ENCODE measurements at places on chromosomes 4 and X.

DNA sequence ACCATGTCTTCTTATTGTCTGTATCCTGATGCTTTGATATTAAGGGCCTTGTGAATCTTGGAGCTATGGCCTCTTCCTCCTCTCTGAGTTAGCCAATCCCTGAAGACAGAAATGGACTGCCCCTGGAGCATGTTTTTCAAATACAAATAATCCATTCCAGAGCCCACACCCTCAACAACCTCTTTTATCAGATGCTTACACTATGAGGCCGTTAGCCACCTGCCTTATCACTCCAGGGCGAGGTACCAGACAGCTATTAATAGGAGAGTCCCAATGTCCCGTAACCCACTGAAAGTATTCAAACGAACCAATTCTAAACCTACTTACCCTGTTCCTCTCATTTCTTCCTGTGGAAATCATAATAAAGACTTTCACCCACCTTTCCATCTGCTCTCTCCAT, 165.0 kb downstream of the ARHGAP24 start:
- no peak for DNase-seq

GRCh38 chr4:87322754-87323153, at the start of gene HSD17B13:
HSD17B13 (minus strand) TSS chr4:87322882; CDS start chr4:87322841, 41 bp downstream.
- DNase-seq = no peak

DNA sequence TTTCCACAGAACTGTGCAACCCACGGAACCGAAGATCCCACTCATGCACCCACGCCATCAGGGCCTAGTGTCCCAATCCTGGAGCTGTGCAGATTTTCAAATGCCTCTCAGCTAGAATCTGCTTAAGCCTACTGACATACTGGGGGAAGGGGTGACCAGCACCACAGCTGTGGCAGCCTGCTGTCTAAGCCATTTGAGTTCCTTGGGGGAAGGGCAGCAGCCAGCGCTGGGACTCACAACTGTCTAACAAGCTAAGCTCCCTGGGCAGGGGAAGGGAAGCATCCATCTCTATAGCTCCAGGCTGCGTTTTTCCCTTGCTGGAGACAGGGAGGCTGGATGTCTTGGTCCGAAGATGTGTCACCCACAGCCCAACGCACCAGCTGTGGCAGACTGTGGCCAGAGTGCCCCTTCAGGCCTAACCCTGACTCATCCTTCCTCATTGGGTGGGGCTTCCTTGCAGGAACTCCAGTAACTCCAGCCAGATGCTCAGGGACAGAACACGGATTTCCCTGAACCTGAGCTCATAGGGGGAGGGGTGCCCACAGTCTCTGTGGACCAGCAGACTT, 194.8 kb downstream of the CHRDL1 start:
- DNase-seq = no peak

DNA sequence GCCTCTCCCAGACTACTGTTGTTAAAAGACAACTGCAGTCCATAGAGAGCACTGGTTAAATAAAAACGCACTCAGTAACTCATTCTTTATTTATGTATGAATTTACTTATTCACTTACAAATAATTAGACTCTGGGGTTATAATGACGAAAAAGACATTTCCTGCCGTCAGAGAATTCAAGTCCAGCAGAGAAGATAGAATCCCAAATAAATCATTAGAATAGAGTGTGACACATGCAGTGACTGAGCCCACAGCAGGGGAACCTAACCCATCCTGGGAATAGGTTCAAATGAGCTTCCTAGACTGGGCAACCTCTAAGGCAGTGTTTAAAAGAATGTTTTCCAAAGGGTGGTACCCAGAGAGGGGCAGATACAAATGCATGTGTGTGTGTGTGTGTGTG, 53.9 kb downstream of the FGFBP1 start:
- no peak for DNase-seq

DNA sequence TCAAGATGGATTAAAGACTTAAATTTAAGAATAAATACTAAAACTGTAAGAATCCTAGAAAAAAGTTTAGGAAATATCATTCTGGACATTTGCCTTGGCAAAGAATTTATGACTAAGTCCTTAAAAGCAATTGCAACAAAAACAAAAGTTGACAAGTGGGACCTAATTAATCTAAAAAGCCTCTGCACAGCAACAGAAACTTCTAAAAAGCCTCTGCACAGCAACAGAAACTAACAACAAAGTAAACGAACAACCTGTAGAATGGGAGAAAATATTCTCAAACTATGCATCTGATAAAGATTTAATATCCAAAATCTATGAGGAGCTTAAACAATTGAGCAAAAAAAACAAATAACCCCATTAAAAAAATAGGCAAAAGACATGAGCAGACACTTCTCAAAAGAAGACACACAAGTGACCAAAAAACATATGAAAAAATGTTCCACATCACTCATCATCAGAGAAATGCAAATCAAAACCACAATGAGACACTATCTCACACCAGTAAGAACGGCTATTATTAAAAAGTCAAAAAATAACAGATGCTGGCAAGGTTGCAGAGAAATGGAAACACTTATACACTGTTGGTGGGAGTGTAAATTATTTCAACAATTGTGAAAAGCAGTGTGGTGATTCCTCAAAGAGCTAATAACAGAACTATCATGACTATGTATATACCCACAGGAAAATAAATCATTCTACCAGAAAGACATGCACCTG, 5.5 kb upstream of the OPRPN start:
- DNase-seq = no peak

GRCh38 chrX:120308959-120309872, 2.0 kb downstream of the TMEM255A start:
- DNase-seq = peak; percentile 62

DNA sequence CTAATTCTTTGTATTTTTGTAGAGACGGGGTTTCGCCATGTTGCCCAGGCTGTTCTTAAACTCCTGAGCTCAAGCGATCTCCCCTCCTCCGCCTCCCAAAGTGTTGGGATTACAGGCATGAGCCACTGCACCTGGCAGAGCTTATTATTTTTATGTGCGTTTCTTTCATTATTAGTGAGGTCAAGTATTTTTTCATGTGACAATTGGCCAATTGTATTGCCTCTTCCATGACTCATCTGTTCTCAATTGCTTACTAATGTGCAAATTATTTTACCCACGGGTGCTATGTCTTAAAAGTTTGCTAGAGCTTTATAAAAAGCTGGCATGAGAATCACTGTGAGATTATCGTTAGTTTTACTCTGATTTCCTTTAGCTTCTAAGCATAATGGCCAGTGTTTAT, 13.0 kb upstream of the ARX start:
- peak; percentile 22 for DNase-seq

DNA sequence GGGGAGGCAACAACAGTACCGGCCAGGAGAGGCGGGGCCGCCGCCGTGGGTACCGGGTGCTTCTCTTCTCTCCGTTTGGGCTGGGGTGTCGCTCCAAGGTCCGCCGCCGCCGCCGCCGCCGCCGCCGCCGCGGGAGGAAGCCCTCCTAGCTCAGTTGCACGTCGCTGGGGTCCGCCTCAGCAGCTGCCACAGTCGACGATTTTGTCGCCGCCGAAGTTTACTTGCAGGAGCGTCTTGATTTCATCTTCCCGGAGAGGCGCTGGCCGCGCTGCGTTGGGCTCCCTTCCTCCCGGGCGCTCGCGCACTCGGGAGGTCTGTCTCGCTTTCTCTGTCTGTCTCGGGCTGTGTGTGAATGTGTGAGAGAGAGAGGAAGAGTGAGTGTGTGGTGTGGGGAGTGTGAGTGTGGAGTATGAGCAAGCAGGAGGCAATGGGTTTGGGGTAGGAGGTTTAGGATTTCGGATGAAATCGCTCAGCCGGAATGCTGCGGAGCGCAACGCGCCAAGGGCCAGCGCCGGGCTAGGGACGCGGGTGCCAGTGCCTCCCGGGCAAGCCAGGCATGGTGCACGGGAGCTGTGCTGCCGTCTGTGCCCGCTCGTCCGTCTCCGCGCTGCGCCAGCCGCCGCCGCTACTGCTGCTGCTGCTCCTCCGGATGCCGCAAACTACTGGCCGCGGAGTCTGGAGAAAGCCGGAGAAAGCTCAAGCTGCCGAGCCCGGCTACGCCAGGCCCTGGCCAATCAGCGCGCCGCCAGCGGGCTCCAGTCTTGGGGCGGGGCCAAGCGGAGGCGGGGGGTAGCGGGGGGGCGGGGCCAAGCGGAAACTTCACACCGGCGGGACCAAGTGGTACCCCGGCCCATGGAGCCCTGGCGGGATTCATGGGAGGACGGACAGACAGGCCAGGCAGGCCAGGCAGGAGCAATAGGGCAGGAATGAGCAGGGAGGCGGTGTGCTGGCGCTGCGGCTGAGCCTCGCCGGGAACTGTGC, at the start of gene PCDH19:
PCDH19 (minus strand) TSS at position 664 of the 981 bp plus-strand sequence. CDS start 1,676 bp downstream, outside the sequence.
- DNase-seq = peak; percentile 70

- no peak for DNase-seq
Measured at GRCh38 chr4:84894621-84895020, 71.9 kb downstream of the WDFY3 start.

DNA sequence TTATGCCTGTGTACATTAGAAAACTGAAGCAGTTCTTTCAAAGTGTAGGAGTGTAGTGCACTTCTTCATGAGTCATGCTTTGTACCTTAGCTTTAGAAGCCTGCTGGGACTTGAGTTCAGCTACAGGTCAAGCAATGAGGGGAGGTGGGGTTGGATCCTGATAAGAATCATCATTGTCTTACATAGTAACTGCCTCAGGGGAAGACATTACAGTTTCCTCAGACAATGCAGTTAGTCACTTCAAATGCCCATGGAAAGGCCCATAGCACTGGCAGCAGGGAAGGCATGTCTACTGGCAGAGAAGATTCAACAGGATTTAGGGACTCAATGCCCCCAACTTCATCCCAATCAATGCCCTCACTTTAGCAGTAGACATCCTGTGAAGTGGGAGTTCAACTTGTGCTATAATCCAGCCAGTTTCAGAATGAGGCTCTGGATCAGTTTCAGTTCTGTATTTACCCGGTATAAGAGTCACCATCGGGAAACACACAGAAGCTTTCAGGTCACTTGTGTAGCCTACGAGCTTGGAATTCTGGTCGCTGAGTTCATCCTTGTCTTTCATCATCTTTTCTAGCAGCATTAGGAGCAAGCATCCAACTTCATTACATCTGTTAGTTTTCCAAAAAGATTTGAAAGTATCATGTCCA, 1216.5 kb downstream of the RAPGEF2 start:
- peak; percentile 16 for DNase-seq

DNA sequence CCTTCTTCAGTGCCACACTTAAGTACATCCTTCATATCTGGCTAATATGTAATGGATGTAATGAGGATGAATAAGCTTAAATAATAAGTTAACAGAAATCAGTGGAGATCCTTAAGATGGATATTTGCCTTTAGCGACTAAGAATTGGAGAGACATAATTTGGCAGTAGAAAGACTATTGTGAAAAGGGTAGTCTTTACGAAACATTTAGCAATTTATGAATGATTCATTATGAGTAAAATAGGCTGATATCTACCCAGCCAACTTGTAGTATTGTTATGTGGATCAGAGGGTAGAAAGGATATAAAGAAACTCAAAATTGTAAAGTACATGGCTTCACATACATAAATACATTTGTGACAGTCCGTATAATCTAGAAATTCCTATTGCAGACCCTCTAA, 2371.8 kb downstream of the PCDH7 start:
- no peak for DNase-seq

GRCh38 chr4:182862141-182862875, 54.9 kb downstream of the DCTD start:
- no peak for DNase-seq

GRCh38 chr4:182208526-182209050, 34.6 kb upstream of the TENM3 start:
- no peak for DNase-seq

DNA sequence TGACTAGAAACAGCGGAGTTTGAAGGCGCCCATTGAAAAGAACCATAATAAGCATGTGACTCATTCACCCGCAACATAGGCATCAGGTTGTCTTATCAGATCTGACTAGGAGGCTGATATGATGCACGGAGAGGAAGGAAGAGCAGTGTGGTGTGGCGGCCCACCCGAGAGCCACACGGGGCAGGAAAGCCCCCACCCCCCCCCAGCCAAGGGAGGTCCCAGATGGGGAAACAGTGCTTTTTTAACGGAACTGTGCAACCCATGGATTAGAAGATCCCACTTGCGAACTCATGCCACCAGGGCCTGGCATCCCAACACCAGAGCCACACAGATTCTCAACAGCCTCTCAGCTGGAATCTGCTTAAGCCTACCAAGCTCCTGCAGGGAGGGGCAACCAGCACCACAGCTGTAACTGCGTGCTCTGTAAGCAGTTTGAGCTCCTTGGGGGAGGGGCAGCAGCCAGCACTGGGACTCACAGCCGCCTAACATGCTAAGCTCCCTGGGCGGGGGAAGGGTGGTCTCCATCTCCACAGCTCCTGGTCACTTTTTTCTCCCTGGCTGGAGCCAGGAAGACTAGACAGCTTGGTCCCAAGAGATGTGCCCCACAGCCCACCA, 466.2 kb downstream of the PDGFC start:
- DNase-seq = no peak

DNA sequence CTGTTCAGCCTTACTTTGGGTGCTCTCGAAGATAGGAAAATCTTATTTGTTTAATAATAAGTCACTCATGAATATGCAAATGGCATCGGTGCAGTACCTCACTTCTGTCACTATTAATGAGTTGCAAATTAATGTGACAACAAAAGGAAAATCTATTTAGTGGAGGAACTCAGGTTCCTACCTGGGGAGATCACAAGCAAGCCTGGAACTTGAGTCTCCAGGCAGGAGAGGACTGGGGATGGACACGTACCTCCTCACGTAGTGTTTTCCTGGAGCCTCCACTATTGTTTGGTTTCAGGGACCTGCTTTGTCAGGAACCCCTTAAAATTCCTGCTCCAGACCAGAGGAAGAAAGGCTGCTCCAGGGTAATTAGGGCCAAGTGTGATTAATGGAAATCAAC, 82.1 kb downstream of the BCOR start:
- no peak for DNase-seq

GRCh38 chrX:8913655-8914409, 112.6 kb upstream of the FAM9A start:
- DNase-seq = peak; percentile 75

GRCh38 chr4:152321398-152321797, 214.5 kb downstream of the FBXW7 start:
- DNase-seq = no peak

DNA sequence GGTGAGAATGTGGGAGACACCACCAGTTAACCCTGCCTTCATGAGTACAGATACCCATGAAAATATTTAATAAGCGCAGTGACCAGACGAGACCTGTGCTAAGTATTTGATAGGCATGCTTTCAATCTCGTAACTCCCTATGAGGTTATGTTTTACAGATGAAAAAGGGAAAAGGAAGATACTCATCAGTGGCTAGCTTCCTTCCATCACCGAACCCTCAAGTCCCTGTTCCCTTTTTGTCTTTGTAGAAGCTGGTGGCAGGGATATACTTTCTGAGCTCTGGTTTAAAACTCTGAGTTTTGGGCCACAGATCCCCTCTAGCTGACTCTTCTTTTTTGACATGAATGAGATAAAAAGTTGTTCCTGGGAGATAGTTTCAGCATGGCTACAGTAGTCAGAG, 26.3 kb downstream of the AFF1 start:
- no peak for DNase-seq

GRCh38 chrX:121365572-121366161, 318.3 kb downstream of the GLUD2 start:
- DNase-seq = no peak

- DNase-seq = peak; percentile 68
Measured at GRCh38 chr4:57501720-57502119, 391.5 kb upstream of the IGFBP7 start.
